ENCODE measurements at places on chromosomes 13 and 19.

- H3K36me3 ChIP-seq: no peaks in the 10 kb centered on the region
- peaks cover 10% of the 10 kb centered on the region for H3K27me3 ChIP-seq
- no peak overlapping the region for H3K27ac ChIP-seq
- no peaks in the 10 kb centered on the region for H3K4me1 ChIP-seq
These were observed 1250.7 kb downstream of the UQCRFS1 start for GRCh38 chr19:27962264-27962663.

DNA sequence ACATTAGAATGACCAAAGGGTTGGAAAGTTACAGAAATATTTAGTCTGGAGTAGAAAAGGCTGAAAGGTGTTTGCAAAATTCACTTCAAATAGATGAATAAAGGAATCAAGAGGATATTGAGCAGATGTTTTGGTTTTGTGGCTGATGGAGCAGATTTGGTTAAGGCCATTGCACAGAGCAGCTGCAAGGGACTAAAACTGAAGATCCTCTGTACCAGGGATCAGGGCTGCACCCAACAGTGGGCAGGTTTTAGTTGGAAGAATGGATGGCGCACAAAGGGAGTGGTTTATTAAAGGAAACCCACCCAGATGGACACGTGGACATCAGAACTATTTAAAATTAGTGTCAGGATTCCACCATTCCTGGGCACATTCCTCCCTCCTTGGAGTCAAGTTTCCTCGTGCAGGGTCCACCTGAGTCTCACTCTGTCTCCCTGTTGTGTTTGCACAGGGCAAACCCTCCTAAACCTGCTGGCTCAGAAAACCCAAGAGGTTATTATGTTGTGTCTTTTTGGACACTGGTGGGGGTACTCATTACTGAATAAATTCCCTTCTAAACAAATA lies 9.2 kb upstream of the UBAC2 start:
- no peaks in the 10 kb centered on the region for H3K4me1 ChIP-seq
- H3K36me3 ChIP-seq: no peaks in the 10 kb centered on the region
- H3K4me3 ChIP-seq: no peak overlapping the region

GRCh38 chr13:99867535-99868257 lies 103.9 kb downstream of the ZIC5 start:
- no peak for DNase-seq
- H3K27me3 ChIP-seq: peaks cover 14% of the 10 kb centered on the region
- H3K4me3 ChIP-seq: no peak overlapping the region

- DNase-seq: no peak
- H3K4me3 ChIP-seq: peak within 1 kb of the TSS; percentile 72
- no peaks in the 10 kb centered on the region for H3K36me3 ChIP-seq
- peaks cover 12% of the 10 kb centered on the region for H3K4me1 ChIP-seq
- H3K27ac ChIP-seq: no peak within 1 kb of the TSS
These were observed at the start of gene TGFBR3L for GRCh38 chr19:7914598-7915045. TSS of gene TGFBR3L (plus strand) at chr19:7914830.

DNA sequence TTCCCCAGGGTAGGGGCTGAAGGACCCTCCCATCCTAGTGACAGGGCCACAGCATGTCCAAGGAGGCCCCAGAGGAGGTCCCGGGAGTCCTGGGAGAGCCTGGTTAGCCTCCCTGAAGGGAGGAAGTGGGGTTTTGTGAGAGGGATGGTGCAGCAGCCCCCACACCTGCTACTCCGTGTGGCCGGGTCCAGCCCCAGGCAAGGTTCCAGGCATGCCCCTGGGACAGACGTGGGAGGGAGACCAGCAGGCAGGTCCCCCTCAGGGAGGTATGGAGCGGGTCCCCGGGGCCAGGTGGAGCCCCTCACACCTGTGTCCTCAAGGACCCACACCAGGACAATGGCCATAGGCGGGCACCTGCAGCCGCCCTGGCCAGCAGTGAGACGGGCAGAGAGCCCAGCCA lies 1.9 kb upstream of the F7 start:
- no peaks in the 10 kb centered on the region for H3K4me1 ChIP-seq
- H3K36me3 ChIP-seq: no peaks in the 10 kb centered on the region
- no peak for DNase-seq
- no peaks in the 10 kb centered on the region for H3K27me3 ChIP-seq
- H3K4me3 ChIP-seq: no peak overlapping the region

DNA sequence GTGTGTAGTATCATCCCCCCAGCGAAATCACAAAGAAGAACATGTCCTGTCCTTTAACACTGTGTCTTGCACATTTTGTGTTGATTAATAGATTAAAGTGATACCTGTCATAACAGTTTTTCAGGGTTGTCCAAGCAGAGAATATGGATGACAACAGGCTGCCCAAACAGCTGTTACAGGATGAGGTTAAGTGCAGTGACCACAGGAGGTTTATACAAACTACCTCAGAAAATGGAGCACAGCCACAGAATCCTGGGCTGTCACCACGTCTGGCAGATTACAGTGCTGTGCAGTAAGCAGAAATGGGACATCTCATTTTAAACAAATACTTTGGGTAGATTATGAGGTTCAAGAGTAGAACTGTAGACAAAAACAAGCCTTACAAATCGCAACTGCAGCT lies 575.6 kb downstream of the DCT start:
- DNase-seq: no peak
- no peaks in the 10 kb centered on the region for H3K4me1 ChIP-seq
- no peaks in the 10 kb centered on the region for H3K27me3 ChIP-seq
- H3K4me3 ChIP-seq: no peak overlapping the region
- H3K36me3 ChIP-seq: no peaks in the 10 kb centered on the region

DNA sequence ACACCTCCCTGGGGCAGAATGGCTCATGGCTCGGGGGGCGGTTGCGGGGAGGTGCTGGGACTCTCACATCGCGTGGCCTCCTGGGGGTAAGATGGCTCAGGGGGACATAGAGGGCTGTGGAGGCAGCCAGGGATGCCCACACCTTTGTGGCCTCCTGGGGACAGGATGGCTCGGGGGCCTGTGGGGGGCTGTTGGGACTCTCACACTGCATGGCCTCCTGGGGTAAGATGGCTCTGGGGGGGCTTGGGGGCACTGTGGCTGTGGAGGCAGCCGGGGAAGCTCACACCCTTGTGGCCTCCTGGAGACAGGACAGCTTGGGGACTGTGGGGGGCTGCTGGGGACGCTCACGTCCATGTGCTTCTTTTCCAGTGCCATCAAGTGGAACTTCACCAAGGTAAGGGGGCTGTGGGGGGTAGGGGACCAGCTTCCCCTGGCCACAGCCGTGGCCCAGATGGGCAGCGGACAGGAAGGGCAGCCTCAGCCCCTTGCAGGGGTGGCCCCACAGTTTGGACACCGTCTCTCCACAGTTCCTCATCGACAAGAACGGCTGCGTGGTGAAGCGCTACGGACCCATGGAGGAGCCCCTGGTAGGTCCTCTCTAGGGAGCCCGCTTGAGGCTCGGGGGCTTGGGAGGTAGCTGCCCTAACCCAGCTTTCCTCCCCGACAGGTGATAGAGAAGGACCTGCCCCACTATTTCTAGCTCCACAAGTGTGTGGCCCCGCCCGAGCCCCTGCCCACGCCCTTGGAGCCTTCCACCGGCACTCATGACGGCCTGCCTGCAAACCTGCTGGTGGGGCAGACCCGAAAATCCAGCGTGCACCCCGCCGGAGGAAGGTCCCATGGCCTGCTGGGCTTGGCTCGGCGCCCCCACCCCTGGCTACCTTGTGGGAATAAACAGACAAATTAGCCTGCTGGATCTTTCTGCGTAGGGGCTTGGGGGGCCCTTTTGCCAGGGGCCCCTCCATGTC lies 2.4 kb downstream of the GPX4 start:
- no peaks in the 10 kb centered on the region for H3K36me3 ChIP-seq
- peak overlapping the region; percentile 44 for H3K4me3 ChIP-seq
- no peak overlapping the region for H3K27ac ChIP-seq
- peaks cover 13% of the 10 kb centered on the region for H3K4me1 ChIP-seq
- no peaks in the 10 kb centered on the region for H3K27me3 ChIP-seq

- no peak overlapping the region for H3K4me3 ChIP-seq
- DNase-seq: no peak
- H3K27me3 ChIP-seq: no peaks in the 10 kb centered on the region
- H3K4me1 ChIP-seq: peaks cover 5% of the 10 kb centered on the region
- H3K27ac ChIP-seq: no peak overlapping the region
These were observed 47.9 kb downstream of the DCT start for GRCh38 chr13:94431574-94431973.

DNA sequence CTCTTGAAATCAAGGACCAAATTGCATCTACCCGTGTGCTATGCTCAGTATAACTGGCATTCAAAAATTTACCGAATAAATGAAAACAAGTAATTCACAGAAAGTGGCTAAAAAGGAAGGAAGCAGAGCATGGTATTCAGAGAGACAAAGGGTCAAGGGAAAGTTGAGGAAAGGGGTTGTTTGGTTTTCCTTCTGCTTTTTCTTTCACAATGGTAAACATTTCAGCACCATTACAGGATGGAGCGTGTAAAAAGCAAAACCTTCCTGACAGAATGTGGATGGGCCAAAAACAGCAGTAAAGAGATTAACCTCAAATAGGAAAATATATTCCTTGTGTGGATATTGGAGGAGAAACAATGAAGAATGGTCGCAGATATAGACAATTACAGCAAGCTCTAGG lies 14.8 kb downstream of the DIAPH3 start:
- H3K4me3 ChIP-seq: no peak overlapping the region
- no peak for DNase-seq
- H3K4me1 ChIP-seq: peaks cover 6% of the 10 kb centered on the region
- H3K27me3 ChIP-seq: peaks cover 7% of the 10 kb centered on the region
- H3K36me3 ChIP-seq: no peaks in the 10 kb centered on the region
- no peak overlapping the region for H3K27ac ChIP-seq

DNA sequence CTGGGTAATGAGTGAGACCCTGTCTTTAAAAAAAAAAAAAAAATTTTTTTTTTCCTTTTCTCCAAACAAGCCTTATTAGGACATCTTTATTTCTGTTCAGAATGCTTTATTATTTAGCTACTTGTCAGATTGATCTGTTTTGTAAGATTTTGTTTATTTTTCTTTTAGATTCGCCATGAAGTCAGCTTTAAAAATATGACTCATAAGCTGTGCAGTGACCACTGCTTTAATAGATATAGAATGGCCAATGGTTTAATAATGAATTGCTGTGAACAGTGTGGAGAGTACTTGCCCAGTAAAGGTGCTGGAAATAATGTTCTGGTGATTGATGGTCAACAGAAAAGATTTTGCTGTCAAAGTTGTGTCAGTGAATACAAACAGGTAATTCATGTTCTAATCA lies 47.7 kb downstream of the ZMYM2 start:
- no peak for DNase-seq
- H3K4me1 ChIP-seq: peaks cover 4% of the 10 kb centered on the region
- peaks cover 10% of the 10 kb centered on the region for H3K36me3 ChIP-seq
- H3K27me3 ChIP-seq: no peaks in the 10 kb centered on the region

DNA sequence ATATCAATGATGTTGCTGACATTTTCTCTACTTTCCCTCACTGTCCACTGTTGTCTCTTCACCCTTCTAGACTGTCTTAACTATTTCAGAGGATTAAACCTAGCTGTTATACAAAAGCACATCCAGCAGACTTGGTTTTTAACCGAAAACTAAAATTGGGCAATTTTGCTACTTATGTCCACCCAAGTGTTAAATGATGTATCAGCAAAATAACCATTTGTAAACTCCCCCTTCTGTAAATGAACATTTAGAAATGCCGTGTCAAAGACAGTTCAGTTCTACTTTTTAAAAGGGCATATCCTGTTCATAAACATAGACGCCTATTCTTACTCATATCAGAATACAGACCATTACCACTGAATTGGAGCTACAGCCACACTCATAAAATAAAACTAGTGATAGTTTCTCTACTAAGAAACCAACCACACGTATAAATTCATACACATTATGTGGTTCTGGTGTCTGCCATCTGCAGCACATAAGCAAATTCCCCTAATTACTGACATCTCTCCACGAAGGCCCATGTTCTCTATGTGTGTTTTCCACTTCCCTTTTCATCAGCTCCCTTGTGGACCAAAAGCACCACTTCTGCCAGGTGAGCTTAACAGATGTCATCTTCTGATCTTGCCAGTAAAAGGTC lies 1091.8 kb downstream of the PCDH9 start:
- H3K4me3 ChIP-seq: peak overlapping the region; percentile 73
- H3K27me3 ChIP-seq: no peaks in the 10 kb centered on the region
- DNase-seq: no peak
- H3K27ac ChIP-seq: peak overlapping the region; percentile 78
- H3K36me3 ChIP-seq: peaks cover 21% of the 10 kb centered on the region

GRCh38 chr19:39182174-39182505 lies 14.6 kb upstream of the NCCRP1 start:
- DNase-seq: no peak
- no peaks in the 10 kb centered on the region for H3K27me3 ChIP-seq
- H3K4me3 ChIP-seq: no peak overlapping the region
- no peak overlapping the region for H3K27ac ChIP-seq
- H3K4me1 ChIP-seq: peaks cover 2% of the 10 kb centered on the region

GRCh38 chr13:35841060-35841521 lies 290.1 kb downstream of the DCLK1 start:
- no peak overlapping the region for H3K4me3 ChIP-seq
- no peaks in the 10 kb centered on the region for H3K4me1 ChIP-seq
- H3K27me3 ChIP-seq: no peaks in the 10 kb centered on the region
- H3K36me3 ChIP-seq: no peaks in the 10 kb centered on the region
- H3K27ac ChIP-seq: no peak overlapping the region
- no peak for DNase-seq

- H3K36me3 ChIP-seq: no peaks in the 10 kb centered on the region
- no peaks in the 10 kb centered on the region for H3K27me3 ChIP-seq
- H3K4me1 ChIP-seq: no peaks in the 10 kb centered on the region
- no peak overlapping the region for H3K27ac ChIP-seq
These were observed 7.3 kb upstream of the CEACAM19 start for GRCh38 chr19:44663996-44664395.

- H3K4me3 ChIP-seq: no peak overlapping the region
- no peaks in the 10 kb centered on the region for H3K4me1 ChIP-seq
- no peak overlapping the region for H3K27ac ChIP-seq
These were observed 11.6 kb downstream of the MAP4K1 start for GRCh38 chr19:38606131-38606530.

GRCh38 chr19:50044922-50045321 lies 19.1 kb downstream of the ZNF473 start:
- no peak for DNase-seq
- H3K27ac ChIP-seq: no peak overlapping the region
- no peaks in the 10 kb centered on the region for H3K27me3 ChIP-seq
- H3K36me3 ChIP-seq: peaks cover 52% of the 10 kb centered on the region

GRCh38 chr13:35343417-35343816 lies 133.1 kb downstream of the MAB21L1 start:
- no peaks in the 10 kb centered on the region for H3K27me3 ChIP-seq
- no peaks in the 10 kb centered on the region for H3K36me3 ChIP-seq

DNA sequence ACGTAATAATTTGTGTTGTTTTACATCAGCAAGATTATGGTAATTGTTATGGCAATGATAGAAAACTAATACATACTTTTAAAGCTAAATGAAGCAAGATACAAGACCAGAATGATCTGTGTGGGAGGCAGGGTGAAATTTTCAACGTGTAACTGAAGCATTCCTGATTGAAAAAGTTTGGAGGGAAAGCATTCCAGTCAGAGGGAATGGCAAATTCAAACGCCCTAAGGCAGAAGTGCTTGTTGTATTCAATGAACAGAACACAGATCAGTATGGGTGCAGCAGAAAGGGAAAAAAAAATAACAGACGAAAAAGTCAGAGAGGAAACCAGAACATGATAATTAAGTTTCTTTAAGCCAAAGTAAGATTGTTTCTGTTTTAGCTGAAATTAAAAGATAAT lies 928.5 kb upstream of the SLITRK1 start:
- H3K36me3 ChIP-seq: no peaks in the 10 kb centered on the region
- H3K4me3 ChIP-seq: no peak overlapping the region
- no peaks in the 10 kb centered on the region for H3K4me1 ChIP-seq
- no peak for DNase-seq
- H3K27me3 ChIP-seq: no peaks in the 10 kb centered on the region

- H3K4me1 ChIP-seq: no peaks in the 10 kb centered on the region
- H3K36me3 ChIP-seq: no peaks in the 10 kb centered on the region
- H3K4me3 ChIP-seq: no peak overlapping the region
- no peaks in the 10 kb centered on the region for H3K27me3 ChIP-seq
- no peak for DNase-seq
These were observed 235.9 kb downstream of the PCDH20 start for GRCh38 chr13:61179741-61180140.

GRCh38 chr13:26759249-26759906 lies 1.2 kb downstream of the GPR12 start:
- DNase-seq: no peak
- H3K4me1 ChIP-seq: no peaks in the 10 kb centered on the region
- H3K27ac ChIP-seq: no peak overlapping the region

Measured in natural killer cell treated with Interleukin-12 subunit alpha and Interleukin-12 subunit beta and Interleukin-15 and Interleukin-18, amount 100 ng/mL, for 72 hours (primary cell).